ENCODE measurements at places on chromosomes 16 and 17.

DNA sequence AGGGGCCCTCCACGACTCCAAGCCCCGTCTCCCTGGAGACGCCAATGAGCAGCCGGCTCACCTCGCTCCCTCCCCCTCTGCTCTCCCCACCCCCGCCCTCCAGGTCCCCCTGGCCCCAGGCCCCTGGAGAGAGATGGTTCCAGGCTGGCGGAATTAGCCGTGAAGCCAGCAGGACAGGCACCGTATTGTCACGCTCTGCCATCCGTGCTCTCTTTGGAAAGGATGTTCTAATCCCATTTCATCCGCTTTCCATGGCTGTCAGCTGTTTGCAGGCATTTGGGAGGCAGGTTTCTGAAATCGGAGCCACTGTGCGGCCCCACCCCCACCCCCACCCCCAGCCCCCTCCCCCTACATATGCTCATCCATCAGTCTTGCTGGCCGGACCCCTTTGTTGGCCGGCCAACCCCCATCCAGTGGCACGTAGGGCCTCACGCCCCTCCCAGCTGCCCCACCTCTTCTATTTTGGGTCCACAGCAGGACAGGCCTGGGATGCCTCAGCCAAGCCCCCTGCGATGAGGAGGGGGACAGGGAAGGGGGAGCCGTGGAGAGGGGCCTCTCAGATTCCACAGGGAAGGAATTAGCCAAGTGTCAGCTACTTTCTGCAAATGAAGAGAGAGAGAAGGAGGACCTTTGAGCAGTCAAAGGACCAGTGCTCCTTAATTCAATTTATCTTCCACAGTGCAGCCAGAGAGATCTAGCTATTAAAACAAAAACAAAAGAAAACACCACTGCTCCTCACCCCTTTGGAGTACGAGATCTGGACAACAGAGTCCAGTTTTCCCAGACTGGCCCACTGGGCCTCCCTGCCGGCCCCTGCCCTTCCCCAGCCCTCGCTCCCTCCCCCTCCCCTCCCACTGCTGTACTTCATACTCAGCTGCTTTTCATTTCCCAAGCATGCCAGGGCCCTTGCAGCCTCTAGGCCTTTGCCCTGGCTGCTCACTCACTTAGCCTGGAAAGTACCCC lies 30.7 kb downstream of the SDK2 start:
- DNase-seq, result no peak

- DNase-seq, result no peak
Measured at GRCh38 chr16:75311383-75311938, 60.0 kb upstream of the BCAR1 start.

GRCh38 chr16:68470461-68471150 lies 22.3 kb upstream of the SMPD3 start:
- peak; percentile 52 for DNase-seq

DNA sequence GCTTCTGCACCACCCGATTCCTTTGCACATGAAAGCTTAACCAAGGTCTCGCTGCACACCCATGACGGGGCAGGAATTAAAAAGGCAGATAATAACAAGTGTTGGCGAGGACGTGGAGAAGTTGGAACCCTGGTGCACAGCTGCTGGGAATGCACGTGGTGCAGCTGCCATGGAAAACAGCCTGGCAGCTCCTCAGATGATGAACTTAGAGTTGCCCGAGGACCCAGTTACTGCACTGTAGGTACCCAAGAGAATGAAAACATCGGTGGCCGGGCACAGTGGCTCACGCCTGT lies 211.6 kb upstream of the CIBAR2 start:
- no peak for DNase-seq

DNA sequence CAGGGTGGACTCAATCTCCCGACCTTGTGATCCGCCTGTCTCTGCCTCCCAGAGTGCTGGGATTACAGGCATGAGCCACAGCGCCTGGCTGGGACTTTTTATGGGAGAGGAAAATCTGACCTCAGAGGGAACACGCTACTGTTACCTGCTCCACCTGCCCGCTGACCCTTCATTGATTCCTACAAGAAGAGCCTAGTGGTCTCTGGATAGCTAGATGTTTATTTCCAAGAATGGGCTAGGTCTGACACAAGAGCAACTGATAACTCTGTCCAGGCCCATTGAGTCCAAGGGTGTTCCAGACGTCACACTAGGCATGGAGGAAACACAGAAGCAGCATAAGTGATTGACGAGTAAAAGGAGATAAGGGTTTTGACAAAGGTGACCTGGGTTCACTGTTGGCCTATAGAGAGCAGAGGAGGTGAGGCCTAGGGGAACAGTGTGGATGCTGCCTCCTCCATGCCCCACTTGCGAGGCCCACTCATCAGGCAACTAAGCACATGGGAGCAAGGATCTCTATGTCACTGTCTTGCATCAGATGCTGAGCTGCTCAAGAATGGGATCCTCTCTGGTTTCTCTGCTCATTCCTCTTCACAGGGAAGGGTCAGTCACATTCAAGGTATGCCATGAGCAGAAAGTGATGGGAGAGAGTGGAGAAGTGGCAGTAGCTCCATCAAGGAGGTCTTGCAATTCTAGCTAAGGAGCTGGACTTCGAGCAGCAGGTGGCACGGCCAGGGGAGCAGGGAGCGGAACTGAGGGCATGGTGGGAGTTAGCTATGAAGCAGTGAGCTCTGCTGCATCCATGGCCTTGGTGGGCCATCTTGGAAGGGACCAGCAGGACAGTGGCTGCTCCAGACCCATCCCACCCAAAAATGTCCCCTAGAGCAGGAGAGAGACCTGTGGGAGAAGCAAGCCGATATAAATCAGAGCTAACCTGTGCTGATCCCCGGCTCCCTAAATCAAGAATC lies 145.2 kb downstream of the WSCD1 start:
- DNase-seq, result no peak

DNA sequence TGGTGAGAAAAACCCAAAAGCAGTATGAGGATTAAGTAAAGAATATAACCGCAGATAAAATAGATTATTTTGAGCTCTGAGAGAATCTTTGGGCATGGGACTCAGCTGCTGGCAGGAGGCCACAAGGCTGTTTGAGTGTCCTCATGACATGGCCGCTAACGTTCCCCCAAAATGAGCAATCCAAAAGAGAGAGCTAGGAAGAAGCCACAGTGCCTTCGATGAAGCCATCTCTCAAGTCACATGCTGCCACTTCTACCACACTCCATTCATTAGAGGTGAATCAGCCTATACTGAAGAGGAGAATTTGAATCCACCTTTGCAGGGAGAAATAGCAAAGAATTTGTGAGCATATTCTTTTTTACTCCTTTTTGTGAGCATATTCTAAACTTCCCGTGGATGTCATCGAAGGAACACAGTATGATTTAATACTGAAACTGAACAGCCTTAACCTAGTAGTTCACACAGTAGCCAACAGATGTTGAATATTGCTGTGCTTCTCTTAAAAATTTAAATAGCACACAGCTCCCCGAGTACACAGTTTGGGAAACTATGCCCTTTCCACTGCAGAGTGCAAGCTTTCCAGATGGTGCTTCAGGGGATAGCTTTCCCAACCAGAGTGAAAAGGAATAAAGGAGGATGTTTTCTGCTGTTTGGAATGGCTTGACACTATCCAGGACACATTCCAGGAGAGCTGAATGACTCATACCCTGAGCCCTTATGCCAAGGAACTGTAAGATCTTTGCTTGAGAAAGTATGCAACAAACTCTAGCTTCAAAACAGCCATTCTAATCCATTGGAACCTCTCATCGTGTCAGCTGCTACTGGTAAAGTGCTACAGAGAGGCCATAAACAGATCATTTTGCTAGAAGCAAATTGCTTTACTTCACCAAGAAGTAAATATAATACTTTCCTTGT lies 33.9 kb downstream of the ANKFY1 start:
- peak; percentile 23 for DNase-seq

DNA sequence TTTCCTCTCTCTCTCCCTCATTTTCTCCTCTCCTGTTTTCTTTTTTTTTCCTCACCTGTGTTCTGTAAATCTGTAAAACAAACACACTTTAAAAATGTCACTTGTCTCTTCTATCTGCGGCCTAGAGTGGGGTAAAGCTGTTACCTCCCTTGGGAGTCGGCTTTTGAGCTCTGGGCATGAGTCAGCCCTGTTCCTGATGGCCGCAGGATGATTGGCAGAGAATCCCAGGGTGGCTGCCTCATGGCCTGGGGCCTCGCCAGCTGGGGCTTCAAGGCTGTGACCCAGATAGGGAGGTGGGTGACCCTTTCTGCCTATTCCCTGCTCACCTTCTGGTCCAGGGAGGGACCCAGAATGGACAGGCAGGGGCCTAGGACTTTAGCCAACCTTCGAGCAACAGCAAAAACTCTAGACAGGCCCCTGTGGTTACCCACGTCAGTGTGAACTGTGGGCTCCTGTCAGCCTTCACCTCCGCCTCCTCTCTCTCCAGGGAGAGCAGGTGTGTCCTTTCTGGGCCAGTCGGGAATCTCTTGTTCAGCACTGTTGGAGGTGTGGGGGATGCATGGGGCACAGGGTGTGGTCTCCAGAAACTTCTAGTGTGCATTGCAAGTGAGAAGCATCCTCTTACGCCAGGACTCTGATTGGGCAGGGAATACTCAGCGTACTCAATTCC lies 87.4 kb downstream of the RAP1GAP2 start:
- DNase-seq, result no peak

DNA sequence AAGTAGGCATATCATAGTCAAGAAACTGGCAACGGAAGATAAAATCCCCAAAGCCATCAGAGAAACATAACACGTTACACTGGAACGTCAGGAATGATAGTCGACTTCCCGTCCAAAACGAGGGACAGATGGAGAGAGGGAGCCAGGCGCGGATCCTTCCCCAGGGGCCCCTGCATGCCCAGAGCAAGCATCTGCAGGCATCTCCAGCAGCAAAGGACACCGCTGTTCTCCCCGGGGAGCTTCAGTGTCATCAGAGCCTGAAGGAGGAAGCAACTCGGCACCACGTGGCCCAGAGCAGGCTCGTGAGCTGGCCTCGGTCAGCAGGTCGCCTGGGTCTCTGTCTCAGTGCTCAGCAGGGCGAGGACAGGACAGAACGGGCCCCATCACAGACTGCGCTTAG lies 50.1 kb downstream of the LMF1 start:
- DNase-seq, result no peak

DNA sequence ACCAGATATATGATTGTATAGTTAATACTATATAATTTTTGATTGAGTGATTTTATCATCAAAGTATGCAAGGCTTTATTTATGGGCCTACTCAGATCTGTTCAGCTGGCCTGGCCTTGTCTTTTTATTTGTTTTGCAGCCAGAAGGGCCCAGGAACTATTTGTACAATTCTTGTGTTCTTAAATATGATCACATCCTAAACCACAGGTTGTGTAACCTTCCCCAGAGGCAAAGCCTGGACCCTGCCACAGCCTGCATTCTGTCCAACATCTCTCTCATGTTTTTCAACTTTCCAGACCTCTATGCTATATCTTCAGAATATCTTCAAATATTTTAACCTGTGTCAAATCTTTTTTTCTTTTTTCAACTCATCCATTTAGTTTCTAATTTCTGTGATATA lies 410.4 kb upstream of the MON1B start:
- no peak for DNase-seq

- no peak for DNase-seq
Measured at GRCh38 chr17:5050278-5050677, 15.1 kb upstream of the SLC52A1 start.

DNA sequence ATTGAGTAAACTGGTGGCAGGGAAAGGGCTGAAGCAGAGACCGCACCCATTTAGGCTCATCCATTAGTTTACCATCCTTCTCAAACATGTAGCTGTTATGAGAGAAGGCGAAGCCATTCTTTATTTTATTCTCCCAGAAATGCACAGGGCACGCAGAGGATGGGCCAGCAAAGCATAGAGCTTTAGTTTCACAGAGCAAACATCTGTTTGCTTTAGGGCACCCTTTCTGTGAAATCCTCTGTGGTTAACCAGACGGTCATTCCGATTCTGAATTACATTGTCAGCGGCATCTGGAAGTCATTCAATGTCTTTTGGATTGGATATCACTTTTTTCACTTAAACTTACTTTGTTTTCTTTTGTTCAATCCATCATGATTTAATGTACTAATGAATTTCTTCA lies 96.0 kb downstream of the TOX3 start:
- no peak for DNase-seq

DNA sequence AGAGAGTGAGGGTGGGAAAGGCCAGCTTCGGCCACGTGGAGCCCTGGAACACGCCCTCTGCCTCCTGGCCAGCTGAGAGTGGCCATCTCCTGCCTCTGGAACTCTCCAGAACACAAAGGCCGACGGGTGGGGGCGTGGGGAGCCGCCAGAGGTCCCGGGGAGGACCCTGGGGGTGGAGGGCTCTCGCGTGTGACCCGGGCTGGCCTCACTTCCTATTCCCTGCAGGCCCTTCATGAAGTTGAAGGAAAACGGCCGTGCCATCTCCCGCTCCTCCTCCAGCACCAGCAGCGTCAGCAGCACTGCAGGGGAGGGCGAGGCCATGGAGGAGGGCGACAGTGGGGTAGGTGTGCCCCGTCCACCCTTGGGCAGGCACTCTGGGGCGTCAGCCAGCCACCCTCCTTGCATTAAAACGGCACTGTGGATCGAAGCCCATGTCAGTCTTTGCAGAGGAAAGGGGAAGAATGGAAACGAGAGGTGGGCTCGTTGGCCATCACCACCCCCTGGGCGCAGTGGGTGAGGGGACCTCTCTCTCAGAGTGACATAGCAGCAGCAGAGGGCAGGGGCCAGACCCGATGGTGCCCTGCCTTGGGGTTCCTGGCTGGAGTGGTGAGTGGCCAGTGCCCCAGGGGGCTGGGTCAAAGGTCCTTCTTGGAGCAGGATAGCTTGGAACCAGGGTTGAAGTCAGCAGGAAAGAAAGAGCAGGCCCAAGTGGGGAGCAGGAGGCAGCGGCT lies 37.1 kb downstream of the OR1D5 start:
- no peak for DNase-seq

GRCh38 chr16:886084-886543 lies 84.7 kb downstream of the LMF1 start:
- no peak for DNase-seq

GRCh38 chr17:62666061-62666800 lies 38.8 kb downstream of the MRC2 start:
- DNase-seq, result no peak

- DNase-seq, result no peak
Measured at GRCh38 chr16:52384378-52384777, 162.6 kb downstream of the TOX3 start.

- no peak for DNase-seq
Measured at GRCh38 chr16:88437367-88437964, 15.6 kb upstream of the ZFPM1 start.

DNA sequence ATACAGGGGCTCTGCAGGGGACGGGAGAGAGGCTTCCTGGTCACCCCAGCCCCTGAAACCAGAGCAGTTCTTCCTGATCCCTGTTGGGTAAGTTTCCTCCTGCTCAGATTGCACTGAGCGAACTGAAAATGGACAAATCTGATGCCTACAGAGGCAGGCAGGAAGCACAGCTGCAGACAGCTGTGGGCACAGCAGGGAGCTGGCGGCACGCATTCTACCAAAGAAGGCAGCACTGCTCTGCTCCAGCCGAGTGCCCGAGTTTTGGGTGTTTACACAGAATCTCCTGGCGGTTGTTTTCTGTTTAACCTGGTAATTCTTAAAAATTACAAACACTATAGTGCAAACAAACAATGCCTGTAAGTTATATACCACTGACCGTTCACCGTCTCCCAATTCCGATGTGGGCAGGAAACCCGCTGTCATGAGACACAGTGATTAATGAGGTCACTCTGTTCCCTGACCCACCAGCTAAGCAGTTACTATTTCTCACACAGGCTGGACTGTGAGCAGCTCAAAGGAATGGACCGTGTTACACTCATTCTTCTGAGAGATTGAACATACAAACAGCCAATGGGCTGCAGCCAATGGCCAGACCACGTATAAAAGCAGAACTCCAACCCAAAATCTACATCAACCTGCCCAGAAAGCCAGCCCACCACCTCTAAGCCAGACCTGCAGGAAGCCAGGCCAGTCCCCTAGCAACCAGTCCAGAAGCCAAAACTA lies 25.5 kb downstream of the NSMCE1 start:
- DNase-seq, result no peak

Measured in putamen (tissue), 1 donor.